Esophagus squamous epithelium (tissue), 5 donors: ENCODE measurements at places on chromosomes 7 and 10. TPM values are rescaled to one million over a fixed set of nuclear protein-coding genes. Genes with fewer than 3 reads are reported as not detected.

DNA sequence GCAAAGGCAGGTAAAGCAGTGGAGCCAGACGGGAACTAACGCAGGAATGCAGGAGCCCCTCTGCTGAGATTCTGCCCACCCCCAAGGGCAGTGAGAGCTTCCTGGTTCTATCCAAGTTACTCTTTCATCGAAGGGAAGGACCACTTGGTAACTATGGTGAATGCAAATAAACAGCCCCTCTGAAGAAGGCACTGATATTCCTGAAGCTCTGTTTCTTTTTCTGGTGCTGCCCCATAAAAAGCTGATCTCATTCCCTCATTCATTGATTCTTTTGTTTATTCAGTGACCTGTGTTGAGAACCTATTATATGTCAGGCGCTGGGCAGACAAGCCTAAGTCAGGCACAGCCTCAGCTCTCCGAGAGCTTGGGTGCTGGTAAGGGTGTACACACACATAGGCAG is 217.3 kb downstream of the SNX10 start:
- no peak for DNase-seq
- H3K4me3 ChIP-seq, result no peak overlapping the region
- no peaks in the 10 kb centered on the region for H3K4me1 ChIP-seq
- no peaks in the 10 kb centered on the region for H3K27me3 ChIP-seq
- H3K27ac ChIP-seq, result no peak overlapping the region

DNA sequence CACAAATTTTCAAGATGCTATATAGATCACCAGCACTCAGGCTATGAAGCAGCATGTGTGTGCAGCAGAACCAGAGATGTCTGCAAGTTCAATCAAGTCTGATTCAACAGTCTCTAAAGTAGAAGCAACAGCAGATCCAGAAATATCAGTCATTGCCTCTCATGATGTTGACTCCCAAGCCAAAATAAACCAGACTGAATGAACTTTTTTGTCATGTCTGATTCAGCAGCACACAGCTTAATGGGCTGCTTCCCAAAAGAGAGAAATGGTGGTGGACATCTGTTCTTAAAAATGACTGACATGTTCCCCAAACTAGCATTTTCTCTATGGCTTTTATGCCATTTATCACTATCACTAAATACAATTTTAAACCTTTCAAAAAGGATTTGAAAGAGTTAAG is 53.8 kb downstream of the TMEM26 start:
- DNase-seq, result no peak
- no peak overlapping the region for H3K27ac ChIP-seq
- no peak overlapping the region for H3K4me3 ChIP-seq
- H3K27me3 ChIP-seq, result no peaks in the 10 kb centered on the region

DNA sequence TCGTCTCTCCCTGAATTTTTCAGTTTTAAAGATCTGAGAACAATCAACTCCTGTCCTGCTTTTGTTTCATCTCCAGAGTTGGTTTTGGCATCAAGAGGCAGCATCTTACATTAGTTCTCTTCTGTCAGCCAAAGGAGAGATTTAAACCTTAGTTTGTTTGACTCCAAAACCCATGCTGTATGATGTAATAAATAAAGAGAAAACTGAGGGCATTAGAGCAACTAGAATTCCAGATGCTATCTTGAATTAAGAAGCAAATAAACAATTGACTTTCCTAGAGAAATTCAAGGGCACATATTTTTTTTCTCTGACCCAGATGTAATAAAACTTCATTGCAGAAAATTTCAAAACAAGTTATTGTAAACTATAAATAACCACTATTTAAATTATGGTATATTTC is 54.4 kb downstream of the INHBA start:
- no peak for DNase-seq
- H3K27ac ChIP-seq, result no peak overlapping the region
- peaks cover 1% of the 10 kb centered on the region for H3K27me3 ChIP-seq
- no peak overlapping the region for H3K4me3 ChIP-seq

DNA sequence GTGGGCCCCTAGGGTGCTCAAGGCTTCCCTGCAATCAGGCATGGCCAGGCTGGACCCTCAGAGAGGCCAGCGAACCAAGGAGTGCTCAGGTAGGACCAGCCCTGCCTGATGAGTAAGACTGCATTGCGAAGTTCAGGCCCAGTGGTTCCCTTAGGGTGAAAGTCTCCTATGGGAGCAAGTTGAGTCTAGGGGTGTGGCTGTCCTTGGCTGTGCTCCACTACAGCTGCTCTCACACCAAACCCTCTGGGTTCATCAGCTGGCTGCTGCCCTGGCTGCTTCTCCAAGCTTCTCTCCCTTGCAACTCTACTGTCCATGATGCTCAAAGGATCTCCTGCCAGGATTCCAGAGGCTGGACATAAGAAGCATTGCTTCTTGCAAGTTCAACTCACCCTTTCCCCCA is 18.7 kb downstream of the FAM25A start:
- peaks cover 16% of the 10 kb centered on the region for H3K4me1 ChIP-seq
- H3K4me3 ChIP-seq, result no peak overlapping the region
- DNase-seq, result no peak
- H3K36me3 ChIP-seq, result peaks cover 4% of the 10 kb centered on the region

GRCh38 chr10:86659721-86660453 is 5.5 kb downstream of the OPN4 start:
- H3K36me3 ChIP-seq, result no peaks in the 10 kb centered on the region
- no peak overlapping the region for H3K27ac ChIP-seq
- H3K27me3 ChIP-seq, result no peaks in the 10 kb centered on the region
- no peak overlapping the region for H3K4me3 ChIP-seq

DNA sequence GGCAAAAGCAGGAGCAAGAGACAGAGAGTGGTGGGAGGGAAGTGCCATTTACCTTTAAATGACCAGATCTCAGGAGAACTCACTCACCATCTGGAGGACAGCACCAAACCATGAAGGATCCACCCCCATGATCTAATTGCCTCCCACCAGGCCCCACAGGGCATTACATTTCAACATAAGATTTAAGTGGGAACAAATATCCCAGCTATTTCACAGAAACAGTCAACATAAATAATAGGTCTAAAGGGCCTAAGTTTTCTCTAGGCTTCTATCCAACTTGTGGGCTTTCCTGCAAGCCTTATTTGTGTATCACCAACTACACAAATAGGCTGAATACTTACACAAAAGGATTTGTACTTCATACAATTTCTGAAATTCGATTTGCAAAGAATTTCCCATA is 196.8 kb upstream of the POT1 start:
- DNase-seq, result no peak
- H3K27ac ChIP-seq, result no peak overlapping the region
- H3K36me3 ChIP-seq, result no peaks in the 10 kb centered on the region
- H3K4me3 ChIP-seq, result no peak overlapping the region
- no peaks in the 10 kb centered on the region for H3K4me1 ChIP-seq

DNA sequence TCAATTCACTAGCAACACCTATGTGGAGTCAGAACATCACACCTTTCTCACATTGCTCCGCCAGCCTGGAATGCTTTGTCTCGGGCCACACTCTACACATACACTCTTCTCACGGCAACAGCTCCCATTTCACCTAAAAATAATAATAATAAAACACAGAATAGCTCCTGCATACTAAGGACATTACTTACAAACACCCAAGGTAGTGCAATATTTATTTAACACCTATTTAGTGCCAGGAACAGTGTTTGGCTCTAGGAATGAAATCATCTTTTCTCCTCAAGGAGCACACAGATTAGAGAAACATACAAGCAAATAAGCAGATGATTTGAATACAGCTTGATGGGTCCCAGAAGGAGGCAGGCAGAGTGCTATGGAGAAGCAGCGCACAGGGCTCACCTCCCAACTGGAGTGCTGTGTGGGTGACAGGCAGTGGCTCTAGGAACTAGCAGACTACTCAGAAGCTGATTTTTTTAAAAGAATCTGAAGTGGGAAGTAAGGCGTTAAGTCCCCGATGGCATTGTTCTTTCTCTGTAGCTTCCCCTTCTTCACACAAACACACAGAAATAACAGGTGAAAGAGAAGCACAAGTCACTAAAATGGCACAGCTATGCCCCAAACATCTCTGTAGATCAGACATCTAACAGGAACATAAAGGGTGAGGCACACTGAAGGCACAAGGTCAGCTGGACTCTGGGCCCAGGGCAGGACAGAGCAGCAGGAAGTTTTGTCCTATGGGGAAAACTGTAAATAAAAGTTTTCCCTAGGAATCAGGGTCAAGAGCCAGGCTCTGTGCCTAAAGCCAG is 16.7 kb downstream of the USP6NL start:
- no peaks in the 10 kb centered on the region for H3K36me3 ChIP-seq
- no peaks in the 10 kb centered on the region for H3K4me1 ChIP-seq
- H3K4me3 ChIP-seq, result no peak overlapping the region
- DNase-seq, result no peak
- H3K27ac ChIP-seq, result no peak overlapping the region

DNA sequence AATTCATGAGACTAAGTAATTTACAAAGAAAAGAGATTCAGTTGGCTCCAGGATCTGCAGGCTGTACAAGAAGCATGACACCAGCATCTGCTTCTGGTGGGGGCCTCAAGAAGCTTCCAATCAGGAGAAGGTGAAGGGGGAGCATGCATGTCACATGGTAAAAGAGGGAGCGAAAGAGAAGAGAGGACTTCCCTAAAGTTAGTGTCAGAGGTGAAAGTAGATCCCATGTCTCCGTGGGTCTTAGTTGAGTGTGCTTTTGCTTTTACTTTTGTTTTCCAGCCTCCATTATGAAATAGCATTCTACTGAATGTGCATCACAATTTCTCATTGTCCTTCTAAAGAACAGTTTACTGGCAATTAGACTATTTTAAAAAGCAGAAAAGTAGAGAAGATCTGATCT is 213.6 kb upstream of the FZD1 start:
- H3K4me1 ChIP-seq, result no peaks in the 10 kb centered on the region
- no peak for DNase-seq
- H3K27ac ChIP-seq, result no peak overlapping the region
- no peak overlapping the region for H3K4me3 ChIP-seq
- no peaks in the 10 kb centered on the region for H3K27me3 ChIP-seq
- no peaks in the 10 kb centered on the region for H3K36me3 ChIP-seq

DNA sequence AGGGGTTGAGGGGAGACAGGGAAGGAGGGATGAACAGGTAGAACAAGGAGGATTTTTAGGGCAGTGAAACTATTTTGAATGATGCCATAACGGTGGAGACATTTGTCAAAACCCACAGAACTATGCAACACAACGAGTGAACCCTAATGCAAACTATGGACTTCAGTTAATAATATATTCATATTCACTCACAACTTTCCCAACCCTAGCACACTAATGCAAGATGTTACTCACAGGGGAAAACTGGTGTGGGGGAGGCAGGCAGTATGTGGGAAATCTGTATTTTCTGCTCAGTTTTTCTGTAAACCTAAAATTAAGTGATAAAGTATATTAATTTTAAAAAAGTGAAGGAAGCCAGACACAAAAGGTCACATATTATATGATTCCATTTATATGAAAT is 17.3 kb downstream of the GNA12 start:
- DNase-seq, result no peak
- peaks cover 39% of the 10 kb centered on the region for H3K4me1 ChIP-seq
- H3K27me3 ChIP-seq, result no peaks in the 10 kb centered on the region
- no peak overlapping the region for H3K4me3 ChIP-seq
- no peaks in the 10 kb centered on the region for H3K36me3 ChIP-seq

- no peaks in the 10 kb centered on the region for H3K4me1 ChIP-seq
- H3K4me3 ChIP-seq, result no peak overlapping the region
- peak overlapping the region; percentile 54 for H3K27ac ChIP-seq
Measured at GRCh38 chr10:48895803-48896195, 43.8 kb downstream of the LRRC18 start.

GRCh38 chr10:16592378-16592777 is 70.7 kb upstream of the C1QL3 start:
- no peaks in the 10 kb centered on the region for H3K27me3 ChIP-seq
- no peak overlapping the region for H3K4me3 ChIP-seq
- no peaks in the 10 kb centered on the region for H3K36me3 ChIP-seq
- DNase-seq, result no peak
- no peaks in the 10 kb centered on the region for H3K4me1 ChIP-seq

- H3K4me1 ChIP-seq, result peaks cover 12% of the 10 kb centered on the region
- DNase-seq, result no peak
- H3K4me3 ChIP-seq, result no peak overlapping the region
- peaks cover 2% of the 10 kb centered on the region for H3K27me3 ChIP-seq
Measured at GRCh38 chr7:139118234-139118804, 8.8 kb upstream of the ZC3HAV1 start.

- DNase-seq, result no peak
- no peaks in the 10 kb centered on the region for H3K27me3 ChIP-seq
- no peak overlapping the region for H3K27ac ChIP-seq
- H3K4me3 ChIP-seq, result no peak overlapping the region
Measured at GRCh38 chr7:50664937-50665336, 99.7 kb upstream of the DDC start.

GRCh38 chr10:97001183-97001991 is 169.3 kb downstream of the LCOR start:
- H3K27ac ChIP-seq, result no peak overlapping the region
- no peaks in the 10 kb centered on the region for H3K36me3 ChIP-seq
- no peaks in the 10 kb centered on the region for H3K27me3 ChIP-seq
- no peak for DNase-seq
- H3K4me1 ChIP-seq, result no peaks in the 10 kb centered on the region

DNA sequence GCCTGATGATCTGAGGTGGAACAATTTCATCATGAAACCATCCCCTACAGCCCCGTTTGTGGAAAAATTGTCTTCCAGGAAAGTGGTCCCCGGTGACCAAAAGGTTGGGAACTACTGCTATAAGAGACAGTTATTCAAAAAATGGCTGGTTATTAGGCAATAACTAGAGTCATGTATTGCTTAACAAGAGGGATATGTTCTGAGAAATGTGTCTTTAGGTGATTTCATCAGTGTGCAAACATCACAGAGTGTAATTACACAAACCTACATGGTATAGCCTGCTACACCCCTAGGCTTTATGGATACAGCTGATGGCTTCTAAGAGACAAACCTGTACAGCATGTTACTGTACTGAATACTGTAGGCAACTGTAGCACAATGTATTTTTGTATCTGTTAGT is 71.3 kb upstream of the CSTF2T start:
- H3K36me3 ChIP-seq, result no peaks in the 10 kb centered on the region
- no peak for DNase-seq
- H3K4me3 ChIP-seq, result no peak overlapping the region
- H3K4me1 ChIP-seq, result no peaks in the 10 kb centered on the region
- no peak overlapping the region for H3K27ac ChIP-seq

GRCh38 chr7:44470135-44470479 is 20.4 kb downstream of the NUDCD3 start:
- DNase-seq, result no peak
- H3K4me1 ChIP-seq, result peaks cover 7% of the 10 kb centered on the region
- H3K36me3 ChIP-seq, result peaks cover 6% of the 10 kb centered on the region
- H3K4me3 ChIP-seq, result no peak overlapping the region
- H3K27ac ChIP-seq, result no peak overlapping the region
- H3K27me3 ChIP-seq, result no peaks in the 10 kb centered on the region

GRCh38 chr7:85714951-85715350 is 528.1 kb upstream of the SEMA3D start:
- H3K4me3 ChIP-seq, result no peak overlapping the region
- no peak for DNase-seq
- no peaks in the 10 kb centered on the region for H3K27me3 ChIP-seq
- no peak overlapping the region for H3K27ac ChIP-seq
- no peaks in the 10 kb centered on the region for H3K36me3 ChIP-seq
- no peaks in the 10 kb centered on the region for H3K4me1 ChIP-seq

GRCh38 chr7:100540073-100540723 is 1.2 kb downstream of the AGFG2 start:
- peak overlapping the region; percentile 86 for H3K27ac ChIP-seq
- DNase-seq, result no peak
- H3K4me1 ChIP-seq, result peaks cover 27% of the 10 kb centered on the region
- H3K27me3 ChIP-seq, result no peaks in the 10 kb centered on the region

HMX2 gene
- not detected for total RNA-seq

HABP2 gene
- total RNA-seq, result 0.09 TPM

DPY19L1 gene
- total RNA-seq, result 27.1 TPM

MMP21 gene
- total RNA-seq, result 0.19 TPM

GIMAP1 gene
- 9.3 TPM for total RNA-seq

BUD31 gene
- total RNA-seq, result 56.3 TPM

C7orf33 gene
- not detected for total RNA-seq

GPR85 gene
- 0.31 TPM for total RNA-seq

ITGB8 gene
- total RNA-seq, result 30.6 TPM

ZFAND4 gene
- total RNA-seq, result 5.8 TPM

ANKMY2 gene
- 8.0 TPM for total RNA-seq

RADIL gene
- 1.8 TPM for total RNA-seq
